ENCODE measurements at places on chromosomes 7 and 10. TPM values are rescaled to one million over a fixed set of nuclear protein-coding genes. Genes with fewer than 3 reads are reported as not detected.

The DPP6 gene
- total RNA-seq: not detected

The CFTR gene
- not detected for total RNA-seq

The CASP7 gene
- 14.9 TPM for total RNA-seq

The SPOCK2 gene
- total RNA-seq: 293 TPM

The MRPS33 gene
- total RNA-seq: 12.8 TPM

- no peak for DNase-seq
Observed at GRCh38 chr7:4715410-4715776, 33.3 kb downstream of the FOXK1 start.

GRCh38 chr7:99000196-99000903, 122.0 kb downstream of the TRRAP start:
- no peak for DNase-seq

DNA sequence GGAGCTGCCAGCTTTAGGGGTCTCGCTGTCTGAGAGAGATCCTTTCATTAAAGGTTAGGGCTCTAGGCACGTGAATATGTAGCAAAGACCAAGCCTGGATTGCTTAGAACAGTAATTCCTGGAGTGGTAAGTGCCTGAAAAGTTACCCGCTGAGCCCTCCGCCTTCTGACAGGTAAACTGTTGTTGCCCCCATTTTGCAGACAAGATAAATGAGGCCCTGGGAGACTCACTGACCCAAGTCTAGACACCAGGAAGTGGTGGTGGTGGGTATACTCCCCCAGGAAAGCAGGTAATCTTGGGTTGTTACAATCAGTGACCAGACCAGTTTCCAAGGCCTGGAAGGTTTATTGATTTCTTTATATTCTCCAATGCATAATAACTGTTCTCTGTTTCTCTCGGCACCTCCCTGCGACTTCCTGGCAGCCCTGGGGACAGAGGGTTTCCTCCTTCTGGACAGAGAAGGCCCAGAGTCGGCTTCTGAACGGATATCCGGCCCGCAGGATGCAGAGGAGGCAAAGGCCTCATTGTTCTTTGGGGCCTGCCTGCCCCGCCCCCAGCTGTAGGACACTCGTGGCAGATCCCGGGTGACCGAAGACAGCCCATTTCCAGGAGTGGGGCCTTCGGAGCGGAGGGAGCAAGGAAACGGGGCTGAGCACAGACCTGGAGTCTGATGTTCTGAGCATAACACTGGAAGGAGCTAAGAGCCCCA, 1.3 kb upstream of the GRK5 start:
- peak; percentile 23 for DNase-seq

DNA sequence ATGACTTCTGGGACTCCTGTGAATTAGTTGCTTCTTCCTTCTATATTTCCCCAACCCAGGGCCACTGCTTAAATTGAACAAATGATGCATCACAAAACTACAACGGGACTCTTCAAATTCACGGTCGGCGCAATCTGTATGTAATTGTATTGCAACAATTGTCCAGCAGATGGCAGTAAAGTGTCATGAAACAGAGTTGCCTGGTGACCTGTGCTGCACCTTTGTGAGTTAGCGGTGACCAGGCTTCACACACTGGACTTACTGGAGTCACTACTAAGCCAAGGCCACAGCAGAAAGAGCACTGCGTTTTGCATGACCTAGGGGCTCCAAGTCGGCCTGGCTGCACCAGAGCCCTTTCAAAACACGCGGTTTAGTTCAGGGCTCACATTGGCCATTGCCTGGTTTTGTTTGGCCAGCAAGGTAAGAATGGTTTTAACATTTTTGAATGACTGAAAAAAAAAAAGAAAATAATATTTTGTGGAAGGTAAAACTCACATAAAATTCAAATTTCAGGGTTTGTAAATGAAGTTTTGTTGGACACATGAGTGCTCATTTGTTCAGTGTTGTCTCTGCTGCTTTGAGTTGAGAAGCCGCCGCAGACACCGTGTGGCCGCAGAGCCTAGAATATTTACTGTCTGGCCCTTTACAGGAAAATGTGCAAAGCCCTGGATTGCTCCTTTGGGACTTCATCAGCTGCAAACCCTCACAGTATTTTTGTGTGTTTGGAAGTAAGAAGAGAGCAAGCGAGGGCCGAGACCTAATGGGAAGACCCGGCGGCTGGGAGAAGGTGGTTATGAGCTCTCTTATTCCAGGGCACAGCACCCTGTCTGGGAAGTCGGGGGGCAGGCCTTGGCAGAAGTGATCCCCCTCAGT, 23.2 kb upstream of the ZNF32 start:
- peak; percentile 83 for DNase-seq

- DNase-seq: no peak
Observed at GRCh38 chr10:92303096-92303495, 12.1 kb downstream of the MARCHF5 start.

DNA sequence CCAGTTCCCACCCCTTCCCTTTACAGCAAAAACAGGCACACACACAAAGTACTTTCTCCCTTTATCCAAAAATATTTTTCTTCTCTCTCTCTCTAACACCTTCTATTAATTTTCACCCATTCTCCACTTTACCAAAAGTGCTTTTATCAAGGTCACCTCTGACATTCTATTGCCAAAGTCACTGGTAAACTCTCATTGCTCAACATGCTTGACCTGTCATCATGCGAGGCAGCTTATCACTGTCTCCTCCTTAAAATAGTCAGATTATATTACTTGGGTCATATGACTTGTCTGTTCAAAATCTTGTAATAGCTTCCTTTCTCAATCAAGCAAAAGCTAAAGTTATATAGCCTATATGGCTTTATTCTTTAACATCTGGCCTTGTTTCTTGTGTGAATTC, 28.6 kb downstream of the MACC1 start:
- no peak for DNase-seq

GRCh38 chr7:94511718-94512117, 2.1 kb downstream of the CASD1 start:
- peak; percentile 8 for DNase-seq

- DNase-seq: no peak
Observed at GRCh38 chr7:4823441-4824119, 38.2 kb downstream of the PAPOLB start.

DNA sequence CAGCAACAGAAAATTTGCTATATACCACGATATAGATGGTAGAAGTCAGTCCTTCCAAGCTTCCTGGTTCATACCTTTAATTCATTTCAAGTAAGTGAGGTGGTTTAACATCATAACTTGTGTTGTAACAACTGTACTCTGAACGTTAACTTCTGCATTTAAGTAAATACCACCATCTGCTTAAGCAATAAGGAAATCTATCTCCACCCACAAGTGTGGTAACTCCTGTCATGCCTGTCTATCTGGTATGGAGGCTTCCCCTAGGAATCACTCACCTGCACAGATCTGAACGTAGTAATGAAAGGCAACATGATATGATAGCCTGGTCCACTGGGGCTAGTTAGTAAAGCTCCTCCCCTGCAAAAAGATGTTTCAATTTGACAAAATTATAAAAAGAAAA, 2.3 kb downstream of the ERLIN1 start:
- no peak for DNase-seq

DNA sequence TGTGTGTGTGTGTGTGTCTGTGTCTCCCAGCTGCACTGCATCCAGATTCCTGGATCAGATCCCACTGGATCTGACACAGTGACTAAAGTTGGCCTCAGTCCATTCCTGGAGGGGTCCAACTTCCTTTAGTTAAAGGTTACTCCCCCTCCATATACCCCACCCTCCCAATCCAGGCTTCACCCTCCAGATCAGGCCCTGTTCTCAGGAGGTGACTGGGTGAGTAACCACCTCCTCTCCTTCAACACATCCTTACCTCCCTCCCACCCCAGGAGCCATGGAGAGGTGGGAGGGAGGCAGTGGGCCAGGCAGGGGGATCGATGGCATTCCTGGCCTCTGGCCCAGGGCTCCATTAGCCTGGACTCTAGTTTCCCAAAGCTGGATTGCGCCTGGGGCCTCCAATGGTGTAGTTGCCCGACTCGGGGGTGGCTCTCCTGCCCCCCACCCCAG, 11.3 kb downstream of the KCNIP2 start:
- DNase-seq: no peak

DNA sequence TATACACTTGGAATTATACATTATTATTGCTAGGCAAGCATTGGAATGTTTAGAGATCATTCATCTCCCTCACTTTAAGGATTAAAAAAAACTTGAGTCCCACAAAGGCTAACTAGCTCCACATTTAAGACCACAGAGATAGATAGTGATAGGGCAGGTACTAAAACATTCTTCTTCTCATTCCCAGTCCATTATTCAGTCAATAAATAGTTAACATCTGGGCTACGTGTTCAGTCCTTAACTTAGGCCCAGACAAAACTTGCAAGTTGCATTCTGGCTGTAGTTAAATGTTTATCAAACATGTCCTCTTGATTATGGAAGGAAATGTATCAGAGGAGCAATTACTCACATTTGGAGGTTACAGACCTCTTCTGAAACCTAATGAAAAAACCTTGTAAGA, 2.4 kb downstream of the GNG11 start:
- no peak for DNase-seq

DNA sequence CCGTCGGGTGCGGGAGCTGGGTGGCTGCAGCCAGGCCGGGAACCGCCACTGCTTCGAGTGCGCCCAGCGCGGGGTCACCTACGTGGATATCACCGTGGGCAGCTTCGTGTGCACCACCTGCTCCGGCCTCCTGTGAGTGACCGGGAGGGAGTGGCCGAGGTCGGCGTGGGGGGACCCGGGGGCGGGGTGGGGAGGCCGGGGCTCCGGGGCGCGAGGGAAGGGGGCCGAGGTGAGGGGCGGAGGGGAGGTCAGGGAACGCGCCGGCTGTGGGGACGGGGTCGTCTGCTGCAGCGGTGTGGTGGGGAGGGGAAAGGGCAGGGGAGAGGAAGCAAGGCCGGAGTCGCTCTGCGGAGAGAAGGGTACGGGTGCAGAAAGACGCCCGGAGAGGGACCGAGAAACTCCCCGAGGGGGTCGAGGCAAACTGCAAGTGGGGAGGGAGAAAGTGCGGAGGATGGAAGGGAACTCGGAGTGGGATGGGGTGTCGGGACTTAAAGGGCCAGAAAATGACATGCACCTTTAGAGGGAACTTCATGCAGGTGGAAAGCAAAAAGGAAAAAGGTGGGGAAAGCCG, 518 bp downstream of the AGFG2 start:
- DNase-seq: no peak

GRCh38 chr10:6229746-6230145, 27.0 kb downstream of the PFKFB3 start:
- no peak for DNase-seq

DNA sequence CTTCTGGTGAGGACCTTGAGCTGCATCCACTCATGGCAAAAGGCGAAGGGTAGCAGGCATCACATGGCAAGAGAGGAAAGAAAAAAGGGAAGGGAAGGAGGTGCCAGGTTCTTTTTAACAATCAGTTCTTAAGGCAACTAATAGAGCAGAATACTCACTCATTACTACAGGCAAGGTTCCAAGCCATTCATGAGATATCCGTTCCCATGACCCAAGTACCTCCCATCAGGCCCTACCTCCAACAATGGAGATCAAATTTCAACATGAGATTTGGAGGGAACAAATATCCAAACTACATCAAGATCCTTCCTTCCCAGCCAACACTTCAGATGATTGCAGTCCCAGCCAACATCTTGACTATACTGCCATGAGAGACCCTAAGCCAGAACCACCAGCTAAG, 38.9 kb upstream of the YAE1 start:
- DNase-seq: no peak

DNA sequence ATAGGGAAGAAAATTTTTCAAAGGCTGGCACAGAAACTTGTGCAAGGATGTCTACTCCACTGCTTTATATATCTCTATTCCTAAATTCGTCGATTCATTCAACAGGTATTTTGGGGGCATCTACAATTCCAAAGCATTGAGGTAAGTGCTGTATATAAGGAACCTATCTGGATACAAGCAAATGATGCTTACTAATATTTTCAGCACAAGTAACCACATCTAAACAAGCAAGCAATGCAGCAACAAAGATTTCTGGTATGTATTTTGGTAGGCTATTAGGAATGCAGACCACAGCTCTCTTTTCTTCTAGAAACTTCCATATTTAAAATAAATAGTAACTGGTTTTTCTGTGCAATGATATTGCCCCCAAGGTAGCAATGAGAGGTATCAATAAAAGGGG, 183.9 kb downstream of the SGMS1 start:
- DNase-seq: no peak

GRCh38 chr10:112962343-112962742, 12.3 kb downstream of the TCF7L2 start:
- DNase-seq: no peak

DNA sequence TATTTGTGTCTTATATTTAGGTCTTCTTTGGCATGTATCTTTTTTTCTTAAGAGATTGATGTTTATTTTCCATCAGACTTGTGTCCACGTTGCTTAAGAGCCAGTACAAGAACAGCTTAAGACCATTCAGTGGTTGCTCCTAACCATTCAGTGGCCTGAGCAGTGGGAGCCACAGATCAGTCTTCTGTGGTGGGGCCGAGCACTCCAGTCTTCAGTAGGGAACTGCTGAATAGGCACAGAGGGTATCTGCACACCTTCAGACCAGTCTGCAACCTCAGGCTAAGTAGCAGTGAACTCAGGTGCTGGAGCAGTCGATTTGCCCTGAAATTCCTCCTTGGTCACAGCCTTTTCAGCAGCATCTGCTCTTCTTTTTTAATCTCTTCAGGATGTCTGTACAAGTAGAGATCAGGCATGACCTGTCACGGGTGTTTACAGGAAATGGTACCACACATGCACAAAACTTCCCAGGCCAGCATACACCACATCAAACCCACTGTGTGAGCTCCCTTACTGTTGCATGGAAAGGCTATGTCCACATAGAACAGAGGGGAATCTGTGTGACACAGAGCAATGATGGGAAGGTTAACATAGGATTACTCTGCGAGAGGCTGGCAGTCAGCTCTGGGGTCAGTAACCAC, 51.5 kb downstream of the FAM107B start:
- DNase-seq: no peak

- no peak for DNase-seq
Observed at GRCh38 chr10:101241840-101242707, 12.8 kb upstream of the LBX1 start.

DNA sequence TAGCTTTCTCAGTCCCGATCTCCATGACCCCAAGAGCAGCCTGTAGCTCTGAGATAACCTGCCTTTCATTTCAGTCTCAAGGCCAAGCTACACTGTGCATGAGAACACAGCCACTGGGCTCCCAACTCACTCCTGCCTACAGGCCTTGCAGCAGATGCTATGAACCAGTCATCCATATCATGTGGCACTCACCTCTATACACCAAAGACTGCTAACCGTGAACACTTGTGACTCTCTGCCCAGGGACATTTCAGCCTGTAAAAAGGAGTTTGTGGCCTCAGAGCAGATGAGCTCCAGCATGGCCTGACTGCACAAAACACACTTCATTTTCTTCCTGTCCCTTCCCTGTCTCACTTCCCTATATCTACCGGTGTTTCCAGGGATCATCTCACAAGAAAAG, 56.9 kb upstream of the NPY start:
- peak; percentile 10 for DNase-seq

Measured in natural killer cell (primary cell).